ENCODE measurements at places on chromosomes 13 and 19. TPM values are rescaled to one million over a fixed set of nuclear protein-coding genes. Genes with fewer than 3 reads are reported as not detected.

GRCh38 chr13:89783221-89783755, 1564.2 kb upstream of the MIR17HG start:
- H3K4me1 ChIP-seq = no peaks in the 10 kb centered on the region
- no peak overlapping the region for H3K4me3 ChIP-seq
- no peak for DNase-seq

KLK13 gene
- total RNA-seq = 5.0 TPM

NDUFA11 gene
- total RNA-seq = 260 TPM

- DNase-seq = no peak
- H3K4me3 ChIP-seq = no peak overlapping the region
- no peaks in the 10 kb centered on the region for H3K27me3 ChIP-seq
These were observed 7.4 kb downstream of the BRD4 start for GRCh38 chr19:15324791-15325519.

ZNF625 gene
- 26.0 TPM for total RNA-seq

DNA sequence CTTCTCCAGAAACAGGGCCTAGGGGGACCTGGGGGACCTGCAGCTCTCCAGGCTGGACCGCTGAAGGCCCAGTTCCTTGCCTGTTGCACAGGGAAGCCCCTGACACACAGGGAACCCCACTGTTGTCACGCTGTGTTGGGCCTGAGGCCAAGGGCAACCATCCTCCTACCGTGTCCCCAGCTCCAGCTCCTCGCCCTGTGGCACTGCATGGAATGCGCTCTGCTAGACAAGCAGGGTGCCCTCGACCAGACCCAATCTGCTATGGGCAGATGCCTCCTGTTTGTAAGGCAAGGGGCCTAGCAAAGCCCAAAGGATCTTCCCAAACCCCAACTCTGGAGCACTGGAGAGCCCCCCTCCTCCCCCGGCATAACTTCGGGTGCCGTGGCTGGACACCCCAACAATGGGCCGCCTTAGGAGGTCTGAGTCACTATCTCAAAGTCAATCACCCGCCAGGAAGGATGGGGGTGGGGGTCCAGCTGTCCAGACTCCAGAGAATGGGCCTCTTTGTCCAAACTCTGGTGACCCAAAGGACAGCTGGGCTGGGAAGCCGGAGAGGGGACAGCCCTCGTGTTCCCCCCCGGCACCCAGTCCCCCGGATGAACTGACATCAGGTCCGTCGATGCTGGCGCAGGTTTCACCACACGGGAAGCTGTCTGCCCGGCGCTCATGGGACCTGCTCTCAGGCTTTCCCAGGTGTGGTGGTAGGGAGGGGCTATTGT, 3.7 kb downstream of the BRSK1 start:
- H3K27me3 ChIP-seq = no peaks in the 10 kb centered on the region
- peaks cover 29% of the 10 kb centered on the region for H3K36me3 ChIP-seq
- DNase-seq = no peak
- peaks cover 9% of the 10 kb centered on the region for H3K4me1 ChIP-seq

VSIG10L gene
- total RNA-seq = 14.1 TPM

LRRC25 gene
- total RNA-seq = 0.18 TPM

- no peaks in the 10 kb centered on the region for H3K36me3 ChIP-seq
- no peak overlapping the region for H3K4me3 ChIP-seq
- H3K27ac ChIP-seq = peak overlapping the region; percentile 86
- H3K27me3 ChIP-seq = no peaks in the 10 kb centered on the region
These were observed 374.5 kb downstream of the KCNRG start for GRCh38 chr13:50389726-50390125.

GRCh38 chr13:62625214-62625881, 1209.7 kb upstream of the PCDH20 start:
- peaks cover 15% of the 10 kb centered on the region for H3K4me1 ChIP-seq
- no peak overlapping the region for H3K4me3 ChIP-seq
- H3K27ac ChIP-seq = no peak overlapping the region
- no peaks in the 10 kb centered on the region for H3K27me3 ChIP-seq
- no peak for DNase-seq

DNA sequence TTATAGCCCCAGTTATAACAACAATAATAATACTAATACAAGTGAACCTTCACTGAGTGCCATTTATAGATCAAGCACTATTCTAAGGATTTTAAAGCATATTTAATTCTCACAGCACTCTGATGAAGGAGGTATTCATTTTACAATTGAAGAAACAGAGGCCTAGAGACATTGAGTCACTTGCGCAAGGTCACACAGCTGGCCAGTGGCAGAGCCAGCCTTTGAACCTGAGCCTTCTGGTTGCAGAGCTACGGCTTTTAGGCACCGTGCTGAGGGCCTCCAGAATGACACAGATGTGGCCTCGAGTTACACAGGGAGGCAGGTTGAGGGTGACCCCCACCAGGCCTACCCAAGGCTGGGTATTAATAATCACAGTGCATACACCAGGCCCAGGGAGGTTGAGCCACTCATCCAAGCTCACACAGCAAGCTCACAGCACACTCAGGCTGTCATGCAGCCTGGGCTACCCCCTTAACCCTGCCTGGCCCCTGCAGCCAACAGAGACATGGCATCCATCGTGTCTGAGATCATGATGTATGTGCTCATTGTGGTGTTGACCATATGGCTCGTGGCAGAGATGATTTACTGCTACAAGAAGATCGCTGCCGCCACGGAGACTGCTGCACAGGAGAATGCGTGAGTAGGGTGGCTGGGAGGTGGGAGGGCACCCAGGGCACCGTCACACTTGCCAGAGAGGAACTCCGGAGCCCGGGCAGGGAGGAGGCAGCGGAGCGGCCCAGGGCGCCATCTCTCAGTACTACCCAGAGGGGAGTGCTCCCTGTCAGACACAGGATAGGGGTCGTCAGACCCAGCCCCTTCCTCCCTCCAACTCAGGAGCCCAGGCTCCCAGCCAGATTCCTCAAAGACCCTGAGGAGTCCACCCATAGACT, 2.7 kb upstream of the HPN start:
- H3K36me3 ChIP-seq = peaks cover 2% of the 10 kb centered on the region
- H3K27me3 ChIP-seq = peaks cover 11% of the 10 kb centered on the region
- H3K4me1 ChIP-seq = peaks cover 32% of the 10 kb centered on the region
- H3K27ac ChIP-seq = peak overlapping the region; percentile 65
- no peak overlapping the region for H3K4me3 ChIP-seq

GRCh38 chr13:107743983-107744382, 471.4 kb downstream of the LIG4 start:
- peaks cover 12% of the 10 kb centered on the region for H3K4me1 ChIP-seq
- no peaks in the 10 kb centered on the region for H3K36me3 ChIP-seq
- 0 out of 2 replicates have a peak overlapping the region, but pooled peaks have one; percentile 12 for H3K27ac ChIP-seq
- H3K27me3 ChIP-seq = no peaks in the 10 kb centered on the region
- H3K4me3 ChIP-seq = no peak overlapping the region

DNA sequence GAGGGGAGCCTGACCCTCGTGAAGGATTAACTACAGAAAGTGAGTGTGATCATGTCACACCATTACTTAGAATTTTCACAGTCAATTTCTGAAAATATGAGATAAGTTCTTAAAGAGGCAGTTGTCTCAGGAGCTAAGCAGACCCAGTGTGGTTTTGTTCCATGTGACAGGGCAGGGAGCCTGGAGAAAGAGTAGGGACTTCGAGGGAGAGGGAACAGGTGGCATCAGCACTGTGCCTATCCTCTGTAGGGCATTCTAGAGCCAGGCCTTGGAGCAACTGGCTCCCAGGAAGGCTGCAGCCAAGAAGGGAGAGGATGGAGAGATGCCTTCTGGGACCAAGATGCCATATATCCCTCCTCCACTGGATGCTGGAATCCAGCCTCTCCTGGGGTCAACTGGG, 183.0 kb downstream of the TSHZ3 start:
- no peak overlapping the region for H3K27ac ChIP-seq
- H3K36me3 ChIP-seq = no peaks in the 10 kb centered on the region
- no peak for DNase-seq
- no peak overlapping the region for H3K4me3 ChIP-seq
- H3K4me1 ChIP-seq = no peaks in the 10 kb centered on the region
- no peaks in the 10 kb centered on the region for H3K27me3 ChIP-seq

DNA sequence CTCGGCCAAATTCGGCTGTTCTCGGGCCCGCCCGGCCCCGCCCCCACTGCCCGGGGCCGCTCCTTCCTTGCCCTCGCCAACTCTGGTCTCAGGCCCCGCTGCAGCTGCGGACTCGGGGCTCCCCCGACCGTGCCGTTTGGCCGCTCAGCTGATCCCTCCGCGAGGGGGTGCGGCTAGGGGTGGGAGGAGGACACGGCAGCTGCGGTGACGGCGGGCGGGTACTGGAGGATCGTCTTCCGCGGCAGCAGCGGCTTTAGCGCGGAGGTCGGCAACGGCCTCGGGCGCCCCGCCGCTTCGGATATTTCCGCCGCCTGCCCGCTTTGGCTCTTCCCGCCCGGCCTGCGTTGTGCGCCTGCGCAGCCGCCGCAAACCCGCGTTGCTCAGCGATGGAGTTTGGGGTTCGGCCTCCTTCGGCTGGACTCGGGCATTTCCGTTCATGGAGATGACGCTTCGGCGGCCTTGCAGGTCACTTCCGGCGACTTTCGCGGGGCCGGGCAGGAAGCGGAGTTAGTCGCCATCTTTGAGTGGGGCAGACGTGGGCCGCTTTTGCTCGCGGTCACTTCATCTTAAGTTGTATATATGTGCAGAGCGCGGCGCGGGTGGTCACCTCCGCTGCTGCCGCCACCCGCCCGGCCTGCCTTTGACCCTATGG, 338 bp upstream of the UBE2M start:
- H3K36me3 ChIP-seq = peaks cover 17% of the 10 kb centered on the region
- H3K27ac ChIP-seq = peak overlapping the region; percentile 100
- peaks cover 43% of the 10 kb centered on the region for H3K27me3 ChIP-seq
- DNase-seq = peak; percentile 100
- peak overlapping the region; percentile 97 for H3K4me3 ChIP-seq
- peaks cover 41% of the 10 kb centered on the region for H3K4me1 ChIP-seq

GRCh38 chr13:33099860-33100259, 83.6 kb downstream of the KL start:
- DNase-seq = no peak
- H3K36me3 ChIP-seq = no peaks in the 10 kb centered on the region
- H3K4me3 ChIP-seq = no peak overlapping the region

DOCK6 gene
- total RNA-seq = 88.8 TPM

ZNF493 gene
- 22.2 TPM for total RNA-seq

GRCh38 chr19:10848230-10848856, at the start of gene C19orf38:
Gene C19orf38 (plus strand): TSS chr19:10848415. CDS start chr19:10848509, 94 bp downstream.
- no peak for DNase-seq
- no peak within 1 kb of the TSS for H3K4me3 ChIP-seq
- H3K27ac ChIP-seq = no peak within 1 kb of the TSS
- no peaks in the 10 kb centered on the region for H3K36me3 ChIP-seq

DNA sequence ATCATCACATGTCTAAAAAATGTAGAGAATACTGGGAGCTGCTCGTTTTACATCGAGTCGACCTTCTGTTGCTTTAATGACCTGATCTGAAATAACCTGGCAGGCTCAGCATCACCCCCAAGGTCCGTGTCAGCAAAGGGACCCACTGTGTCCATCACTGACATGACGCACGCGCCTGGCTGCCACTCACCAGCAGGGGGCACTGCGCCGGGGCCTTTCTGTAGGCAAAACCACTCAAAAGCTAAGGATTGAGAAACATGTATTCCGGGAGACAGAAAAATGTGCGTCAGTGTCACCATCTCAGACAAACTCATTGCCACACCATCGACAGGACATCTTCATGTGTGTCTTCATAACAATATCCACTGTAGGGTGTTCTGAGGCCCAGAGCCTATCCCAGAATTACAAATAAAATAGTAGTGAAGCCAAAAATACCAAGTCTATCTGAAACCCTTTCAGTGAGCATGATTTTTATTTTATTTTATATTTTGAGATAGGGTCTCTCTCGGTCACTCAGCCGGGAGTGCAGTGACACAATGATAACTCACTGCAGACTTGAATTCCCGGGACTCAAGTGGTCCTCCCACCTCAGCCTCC, 130.3 kb upstream of the LSM14A start:
- no peaks in the 10 kb centered on the region for H3K27me3 ChIP-seq
- no peak overlapping the region for H3K4me3 ChIP-seq
- H3K36me3 ChIP-seq = no peaks in the 10 kb centered on the region
- H3K27ac ChIP-seq = no peak overlapping the region
- H3K4me1 ChIP-seq = no peaks in the 10 kb centered on the region
- DNase-seq = peak; percentile 91

DNA sequence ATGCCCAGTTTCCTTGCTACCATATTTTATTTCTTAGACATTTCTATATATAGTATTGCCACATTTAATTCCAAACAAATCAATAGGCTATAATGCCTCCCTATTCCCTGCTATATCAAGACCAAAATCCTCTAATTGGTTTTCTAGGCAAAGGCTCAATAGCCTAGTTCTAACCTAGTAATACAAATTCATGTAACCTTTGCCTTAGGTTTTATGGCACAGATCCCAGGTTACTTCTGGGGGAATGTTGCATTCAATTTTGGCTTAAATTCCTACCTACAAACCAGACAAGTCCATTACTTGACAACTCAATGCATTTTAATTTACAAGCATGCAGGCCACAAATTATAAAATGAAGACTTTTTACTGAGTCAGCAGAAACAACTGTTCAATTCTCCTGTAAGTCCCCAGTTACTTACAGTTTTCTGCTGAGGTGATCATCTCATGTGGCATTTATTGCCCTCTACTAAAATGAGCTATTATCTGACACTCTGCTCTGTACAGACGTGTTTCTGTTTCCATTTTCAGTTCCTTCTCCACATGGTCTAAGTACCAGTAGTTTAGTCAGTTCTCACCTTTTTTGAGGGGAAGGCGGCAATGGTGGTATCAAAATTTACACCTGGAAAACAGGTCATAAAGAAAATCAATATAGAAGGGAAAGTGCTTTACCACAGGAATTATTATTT, 11.7 kb downstream of the KCNRG start:
- H3K4me1 ChIP-seq = peaks cover 5% of the 10 kb centered on the region
- H3K27ac ChIP-seq = peak overlapping the region; percentile 69
- no peaks in the 10 kb centered on the region for H3K36me3 ChIP-seq
- no peak overlapping the region for H3K4me3 ChIP-seq
- no peaks in the 10 kb centered on the region for H3K27me3 ChIP-seq

- no peak for DNase-seq
- H3K4me1 ChIP-seq = no peaks in the 10 kb centered on the region
- H3K27ac ChIP-seq = no peak overlapping the region
These were observed 812.1 kb upstream of the MIR17HG start for GRCh38 chr13:90535421-90535820.

DNA sequence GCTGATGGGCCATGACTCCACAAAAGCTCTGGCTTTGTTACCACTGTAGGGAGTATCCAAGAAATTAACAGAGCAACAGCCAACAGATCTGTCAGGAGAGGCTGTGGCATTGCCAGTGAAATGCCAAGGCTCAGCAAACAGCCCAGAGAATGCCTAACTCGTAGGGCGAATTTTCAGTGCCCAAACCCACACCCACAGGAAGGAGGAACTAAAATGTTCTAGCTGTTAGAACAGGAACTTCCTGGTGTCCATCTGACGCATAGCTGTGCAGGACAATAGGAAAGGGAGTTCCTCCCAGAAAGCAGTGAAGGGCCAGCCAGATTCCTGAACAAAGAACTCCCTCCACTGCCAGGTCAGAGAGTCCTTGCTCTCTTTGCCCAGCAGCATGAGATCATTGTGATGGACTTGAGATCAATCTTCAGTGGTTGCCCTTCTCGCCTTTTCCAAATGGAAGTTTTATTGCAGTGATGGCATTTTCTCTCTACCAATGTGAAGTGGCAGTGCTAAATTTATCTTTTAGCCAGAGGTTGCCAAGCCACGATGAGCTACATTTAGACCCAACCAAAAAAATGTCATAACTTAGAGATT, 224.2 kb upstream of the STARD13 start:
- no peak overlapping the region for H3K4me3 ChIP-seq
- no peak for DNase-seq
- no peaks in the 10 kb centered on the region for H3K27me3 ChIP-seq
- no peaks in the 10 kb centered on the region for H3K36me3 ChIP-seq
- H3K4me1 ChIP-seq = peaks cover 18% of the 10 kb centered on the region
- H3K27ac ChIP-seq = no peak overlapping the region

TSHZ3 gene
- total RNA-seq = 22.3 TPM

Data from WTC11 (cell line).